CD4-positive, alpha-beta T cell treated with Interleukin-17A for 4 hours (primary cell): ENCODE measurements at places on chromosomes 6 and 20.

GRCh38 chr6:129671442-129672340 is 38.3 kb downstream of the ARHGAP18 start:
- peak; percentile 71 for DNase-seq

- no peak for DNase-seq
Observed at GRCh38 chr20:63154395-63154794, 61.5 kb downstream of the YTHDF1 start.

DNA sequence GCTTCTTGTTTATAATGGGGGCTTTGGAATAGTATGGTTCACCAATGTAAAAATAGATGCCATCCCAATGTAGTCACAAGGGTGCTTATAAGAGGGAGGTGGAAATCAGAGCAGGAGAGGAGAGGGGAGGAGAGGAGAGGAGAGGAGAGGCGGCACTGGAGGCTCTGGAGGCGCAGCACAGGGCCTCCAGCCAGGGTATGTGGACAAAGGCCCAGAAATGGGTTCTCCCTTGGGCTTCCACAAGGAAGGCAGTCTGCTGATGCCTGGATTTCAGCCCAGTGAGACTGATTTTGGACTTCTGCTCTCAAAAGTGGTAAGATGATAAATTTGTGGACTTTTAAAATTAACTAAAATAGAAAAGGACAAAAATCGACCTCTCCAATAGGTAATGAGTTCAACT is 116.8 kb downstream of the RNASET2 start:
- DNase-seq, result no peak

- DNase-seq, result no peak
Observed at GRCh38 chr6:157983406-157984119, 1.9 kb downstream of the SYNJ2 start.

DNA sequence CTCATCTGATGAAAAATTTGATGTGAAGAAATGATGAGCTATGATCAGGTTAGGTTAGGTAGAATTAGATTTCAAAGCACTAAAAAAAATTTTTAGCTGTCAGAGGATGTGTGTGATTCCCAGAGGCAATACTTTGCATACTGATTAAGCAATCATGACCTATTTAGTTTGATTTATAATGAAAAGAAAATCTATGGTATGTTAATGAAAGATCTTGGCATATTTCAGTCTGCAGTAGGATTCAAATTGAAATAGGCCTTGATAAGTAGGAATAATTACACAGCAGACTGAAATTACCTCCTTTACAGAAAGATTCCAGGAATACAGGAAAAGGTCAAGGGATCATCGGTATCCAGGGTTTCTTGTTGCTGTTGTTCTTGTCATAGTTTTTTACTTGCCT is 69.3 kb downstream of the HDDC2 start:
- DNase-seq, result no peak

- no peak for DNase-seq
Observed at GRCh38 chr6:34053721-34054120, 92.2 kb downstream of the GRM4 start.

DNA sequence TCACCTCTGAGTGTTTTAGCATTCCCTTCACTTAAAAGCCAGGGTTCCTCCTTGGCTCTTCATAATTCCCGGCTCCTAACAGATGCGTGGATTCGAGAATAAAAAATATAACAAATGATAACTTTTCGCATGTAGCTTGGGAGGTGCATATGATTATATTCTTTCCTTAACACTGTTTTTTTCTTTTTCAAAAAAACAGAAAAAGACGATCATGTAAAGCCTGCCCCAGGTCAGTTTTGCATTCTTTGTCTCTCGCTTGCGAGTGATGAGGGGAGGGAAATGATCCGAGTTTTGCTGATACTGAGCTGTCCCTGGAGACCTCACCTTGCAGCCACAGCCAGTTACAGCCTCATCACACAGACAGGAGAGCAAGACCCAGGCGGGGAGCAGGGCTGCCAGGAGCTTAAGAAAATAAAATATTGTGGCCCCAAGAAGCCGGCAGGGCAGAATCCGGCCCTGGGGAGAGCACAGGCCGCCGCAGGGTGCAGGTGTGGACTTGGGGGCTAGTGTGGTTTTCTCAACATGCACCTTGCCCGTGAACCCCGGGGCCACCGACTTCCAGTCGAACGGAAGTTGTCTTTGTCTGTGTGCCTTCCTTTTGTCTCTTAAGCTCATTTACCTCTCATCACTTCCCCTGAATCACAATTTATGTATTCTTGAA is 301.8 kb downstream of the TAF4 start:
- DNase-seq, result no peak

GRCh38 chr20:37992802-37993409 is 40.4 kb downstream of the TTI1 start:
- peak; percentile 33 for DNase-seq

DNA sequence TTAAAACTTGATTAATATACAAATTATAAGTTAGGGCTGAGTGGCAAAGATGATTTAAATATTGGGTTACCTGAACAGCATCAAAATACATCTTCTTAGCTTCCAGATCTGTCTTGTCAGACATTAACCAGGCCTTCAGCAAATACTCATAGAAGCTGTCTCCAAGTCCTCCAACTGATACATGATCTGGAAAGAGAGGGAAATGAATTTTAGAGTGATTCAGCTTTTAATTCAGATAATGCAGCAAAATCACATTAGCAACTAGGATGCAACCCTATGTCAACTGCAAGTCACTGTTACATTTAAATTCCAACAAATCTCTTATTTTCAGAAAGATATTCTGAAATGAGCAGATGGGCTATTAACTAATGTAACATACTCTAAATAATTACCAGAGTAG is 115.2 kb upstream of the FAM184A start:
- DNase-seq, result no peak

DNA sequence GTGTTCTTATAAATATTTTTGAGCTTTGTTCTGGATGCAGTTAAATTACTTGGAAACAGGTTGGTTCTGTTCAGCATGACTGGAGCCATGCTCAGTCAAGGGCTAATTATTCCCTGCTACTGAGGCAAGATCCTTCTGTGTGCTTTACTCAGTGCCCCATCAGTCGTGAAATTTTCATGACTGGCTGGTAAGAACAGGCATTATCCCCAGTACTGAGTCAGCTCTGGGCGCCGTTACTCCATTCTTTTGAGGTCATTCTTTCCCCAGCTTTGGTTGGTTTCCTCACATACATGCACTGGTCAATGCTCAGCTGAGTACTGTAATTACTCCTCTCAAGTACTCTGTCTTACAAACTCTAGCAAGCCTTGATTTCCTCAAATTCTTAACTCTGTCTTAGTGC is 71.3 kb downstream of the CDKAL1 start:
- no peak for DNase-seq

DNA sequence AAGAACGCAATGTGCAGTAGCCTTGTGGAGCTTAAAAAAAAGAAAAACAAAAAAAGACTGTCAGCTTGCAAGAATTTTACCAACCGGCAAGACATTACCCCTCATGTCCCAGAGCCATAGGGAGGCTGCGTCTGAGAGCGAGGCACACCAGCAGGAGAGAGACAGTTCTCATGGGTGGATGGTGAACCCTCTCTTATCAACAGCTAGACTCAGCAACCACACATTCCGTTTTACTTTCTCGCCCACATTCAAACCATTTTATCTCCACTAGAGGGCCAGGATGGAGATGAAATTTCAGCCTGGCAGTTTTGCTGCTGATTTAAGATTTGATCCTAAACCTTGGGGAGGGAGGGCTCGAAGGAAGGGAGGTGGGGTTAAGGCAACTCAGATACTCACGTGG is 247.0 kb downstream of the ATXN1 start:
- no peak for DNase-seq

- DNase-seq, result peak; percentile 15
Observed at GRCh38 chr6:154039231-154039842, at the start of gene OPRM1. Gene OPRM1 (plus strand): TSS chr6:154039240. CDS start chr6:154039545, 305 bp downstream.

DNA sequence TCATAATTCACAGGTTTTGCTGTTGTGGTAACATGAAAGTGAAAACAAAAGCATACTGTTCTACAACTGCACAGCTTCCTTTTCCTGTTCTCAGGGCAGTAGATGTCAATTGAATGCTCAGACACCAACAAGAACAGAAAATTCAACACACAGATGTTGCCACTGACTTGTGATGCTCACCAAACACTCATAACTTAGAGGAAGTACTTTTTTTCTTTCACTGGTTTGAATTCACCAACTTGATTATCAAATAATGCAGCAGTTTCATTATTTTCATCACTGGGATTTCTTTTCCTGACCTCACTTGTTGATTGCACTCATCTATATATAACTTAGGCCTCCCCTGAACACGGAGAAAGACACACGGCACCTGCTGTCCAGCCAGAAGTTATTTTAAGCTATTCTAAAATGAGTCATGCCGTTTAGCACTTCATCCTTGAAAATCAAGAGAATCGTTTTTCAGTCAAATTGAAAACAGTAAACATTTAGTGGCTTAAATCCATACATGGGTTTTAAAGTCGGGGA is 949 bp downstream of the TXLNB start:
- DNase-seq, result peak; percentile 17

DNA sequence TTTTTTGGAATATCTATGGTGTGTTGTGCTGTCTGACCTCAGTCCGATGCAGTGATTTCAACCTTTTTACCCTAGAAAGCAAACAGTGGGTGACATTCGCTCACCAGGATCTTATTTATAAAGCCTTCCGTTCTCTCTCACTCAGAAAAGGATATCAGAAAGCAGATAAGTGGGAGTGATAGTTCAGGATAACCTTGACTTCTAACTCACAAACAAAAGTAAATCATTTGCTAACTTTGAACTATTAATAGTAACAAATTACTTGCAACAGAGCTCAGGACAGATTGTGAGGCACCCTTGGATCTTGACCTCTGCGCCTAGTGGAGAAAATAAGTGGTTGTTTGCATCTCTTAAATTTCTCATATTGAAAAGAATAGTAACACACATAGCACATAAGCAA is 637.1 kb upstream of the CITED2 start:
- no peak for DNase-seq

DNA sequence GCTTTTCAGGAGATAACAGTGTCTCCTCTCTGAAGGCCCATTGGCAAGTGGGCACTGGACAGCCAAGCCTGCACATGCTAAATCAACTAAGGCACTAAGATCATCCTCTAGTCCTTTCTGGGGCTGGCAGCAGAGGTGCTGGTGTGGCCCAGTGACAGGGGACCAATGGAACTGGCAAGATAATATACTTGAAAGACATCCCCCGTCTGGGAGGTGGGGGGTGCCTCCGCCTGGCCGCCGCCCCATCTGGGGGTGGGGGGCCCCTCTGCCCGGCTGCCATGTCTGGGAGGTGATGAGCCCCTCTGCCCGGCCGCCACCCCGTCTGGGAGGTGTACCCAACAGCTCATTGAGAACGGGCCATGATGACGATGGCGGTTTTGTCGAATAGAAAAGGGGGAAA is 223.3 kb downstream of the UNC5CL start:
- DNase-seq, result no peak

DNA sequence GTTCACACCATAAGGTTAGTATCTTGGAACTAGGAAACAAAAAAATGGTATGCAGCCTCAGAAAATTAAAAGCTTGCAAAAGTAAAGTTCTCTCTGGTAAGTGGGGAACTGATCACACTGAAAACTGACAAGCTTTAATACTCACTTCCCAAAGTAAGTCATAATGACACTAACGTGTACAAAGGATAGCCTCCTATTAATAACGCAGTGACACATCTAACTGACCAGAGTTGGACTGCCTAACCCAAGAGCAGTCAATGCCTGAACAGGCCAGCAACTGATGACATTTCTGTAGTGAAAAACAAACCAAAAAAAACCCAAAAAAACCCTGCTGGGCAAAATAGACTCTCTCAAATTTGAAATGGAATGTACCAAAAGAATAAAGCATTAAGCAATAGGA is 30.7 kb downstream of the CHD6 start:
- no peak for DNase-seq

DNA sequence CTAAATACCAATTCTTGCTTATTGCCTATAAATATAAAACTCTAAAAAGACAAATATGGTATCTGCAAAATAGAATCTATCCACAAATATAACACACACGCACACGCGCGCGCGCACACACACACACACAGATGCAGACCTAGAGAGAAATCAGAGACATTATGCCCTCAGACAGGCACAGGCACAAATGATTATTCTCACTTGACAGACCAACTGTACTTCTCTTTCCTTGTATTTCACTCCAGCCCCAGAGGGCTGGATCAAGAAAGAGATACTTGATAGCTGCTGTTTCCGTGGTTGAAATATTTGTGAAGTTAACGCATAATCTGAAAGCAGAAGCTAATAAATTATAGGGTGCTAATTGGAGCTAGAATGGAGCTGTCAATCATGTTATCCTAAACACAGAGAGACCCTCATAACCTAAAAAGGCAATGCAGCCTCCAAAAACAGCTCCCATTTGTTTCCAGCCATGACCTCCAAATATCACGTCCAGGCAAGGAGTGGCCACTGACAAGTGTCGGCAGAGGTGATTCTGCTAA is 11.5 kb downstream of the VGLL2 start:
- no peak for DNase-seq

GRCh38 chr20:17888044-17888443 is 80.5 kb downstream of the SNX5 start:
- DNase-seq, result no peak

DNA sequence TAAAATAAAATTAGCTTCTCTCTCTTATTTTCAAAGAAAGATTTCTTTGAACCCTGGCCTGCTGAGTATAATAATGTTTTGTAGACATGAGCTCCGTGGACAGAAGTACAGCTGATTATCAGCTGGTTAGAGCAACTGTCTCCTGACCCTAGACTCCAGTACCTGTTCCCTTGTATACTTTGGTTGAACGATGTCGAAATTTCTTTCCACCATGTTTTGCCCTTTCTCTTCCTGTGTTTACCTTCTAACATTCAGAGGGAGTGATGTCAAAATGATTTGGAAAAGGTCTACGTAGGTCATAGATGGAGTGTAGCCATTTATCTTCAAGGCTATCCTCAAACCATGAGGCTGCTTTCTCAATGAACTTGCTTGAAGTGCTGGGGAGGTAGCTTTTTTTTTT is 16.8 kb upstream of the ADTRP start:
- no peak for DNase-seq

DNA sequence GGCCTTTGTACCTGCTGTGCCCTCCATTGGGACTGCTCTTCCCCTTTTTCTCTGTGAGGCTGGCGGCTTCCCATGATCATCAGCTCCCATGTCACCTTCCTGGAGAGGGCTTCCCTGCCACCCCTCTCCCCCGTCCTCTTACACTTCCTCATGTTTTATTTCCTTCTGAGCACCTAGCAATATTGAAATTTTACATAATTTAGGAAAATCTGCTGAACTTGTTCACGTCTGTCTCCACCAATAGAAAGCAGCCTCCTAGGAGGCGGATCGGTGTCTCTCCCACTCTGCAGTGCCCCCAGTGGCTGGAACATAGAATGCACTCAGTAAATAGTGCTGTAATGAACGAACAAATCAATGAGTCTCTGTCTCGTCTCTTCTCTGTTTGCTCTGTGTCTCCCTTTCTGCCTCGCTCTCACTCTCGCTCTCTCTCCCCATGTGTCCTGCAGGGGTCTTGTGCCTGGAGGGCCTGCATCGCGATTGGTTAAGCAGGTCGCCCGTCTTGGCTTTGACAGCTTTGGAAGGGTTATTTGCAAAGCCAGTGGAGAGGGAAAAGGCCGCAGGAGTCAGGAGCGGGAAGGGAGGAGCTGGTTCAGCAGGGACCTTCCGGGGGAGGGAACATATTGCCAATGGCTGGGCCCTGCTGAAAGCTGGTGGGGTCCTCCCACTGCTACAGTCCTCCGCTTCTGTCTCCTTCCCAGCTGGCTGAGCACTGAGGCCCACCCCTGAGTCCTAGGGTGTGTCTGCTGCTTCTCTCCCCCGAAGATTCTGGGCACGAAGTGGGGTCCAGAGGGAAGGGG is 12.1 kb upstream of the OCSTAMP start:
- DNase-seq, result peak; percentile 61

GRCh38 chr6:34795836-34796425 is 4.0 kb downstream of the BLTP3A start:
- no peak for DNase-seq
